ENCODE measurements at places on chromosomes 16 and 17. TPM values are rescaled to one million over a fixed set of nuclear protein-coding genes. Genes with fewer than 3 reads are reported as not detected.

- DNase-seq = no peak
Observed at GRCh38 chr16:64952177-64952576, 169.7 kb downstream of the CDH11 start.

DNA sequence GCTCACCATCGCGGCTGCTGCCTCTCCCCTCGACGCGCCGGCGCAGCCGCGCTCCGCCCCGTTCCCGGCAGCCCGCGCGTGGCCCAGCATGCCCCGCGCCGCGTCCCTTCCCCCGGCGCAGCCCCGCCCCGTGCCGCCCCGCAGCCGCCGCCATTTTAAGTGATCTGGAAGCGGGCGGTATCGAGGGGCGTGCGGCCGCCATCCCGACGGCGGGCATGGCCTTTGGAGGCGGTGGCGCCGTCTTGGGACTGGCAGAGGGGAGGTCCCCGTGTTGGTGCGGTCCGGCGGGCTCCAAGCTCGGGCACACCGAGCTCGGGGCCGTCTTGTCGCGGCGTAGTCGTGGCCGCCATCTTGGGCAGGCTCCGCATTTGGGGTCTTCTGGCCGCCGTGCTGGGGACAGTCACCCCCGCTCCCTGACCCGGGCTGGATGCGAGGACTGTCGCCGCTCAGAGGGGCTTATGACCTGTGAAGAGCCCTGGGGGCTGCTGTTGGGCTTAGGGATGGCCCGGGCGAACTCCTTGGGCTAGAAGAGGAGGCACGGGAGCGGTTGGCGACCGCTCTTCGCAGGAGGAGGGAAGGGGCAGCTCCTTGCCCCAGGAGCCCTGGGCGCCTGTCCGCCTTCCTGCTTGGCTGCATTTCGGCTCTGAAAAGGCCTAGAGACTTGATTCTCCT, at the start of gene ELOB:
Gene ELOB, minus strand, starts transcription at position 50 of the 672 bp plus-strand sequence. Its CDS starts 41 bp downstream, at position 9.
- peak; percentile 88 for DNase-seq

DNA sequence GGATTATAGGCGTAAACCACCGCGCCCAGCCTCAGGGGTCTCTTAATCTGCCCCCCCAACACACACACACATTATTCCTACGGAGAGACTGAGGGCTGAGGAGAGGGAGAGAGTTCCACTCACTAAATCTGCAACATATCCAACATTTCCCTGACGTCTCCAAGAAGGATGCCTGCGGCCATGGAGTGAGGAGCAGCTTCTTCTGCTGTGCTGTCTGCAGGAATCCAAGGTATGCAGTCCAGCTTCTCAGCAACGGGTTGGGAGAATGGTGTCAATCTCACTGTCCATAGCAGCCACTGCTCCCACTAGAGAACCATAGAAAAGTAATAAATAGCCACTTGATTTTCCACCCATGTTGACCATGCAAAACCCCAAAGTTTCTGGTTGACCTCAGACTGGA, 5.1 kb upstream of the PLXDC1 start:
- DNase-seq = no peak

GRCh38 chr17:64572682-64573154, 65.9 kb downstream of the CEP95 start:
- no peak for DNase-seq

GRCh38 chr17:4247971-4248388, 15.8 kb downstream of the ANKFY1 start:
- no peak for DNase-seq

The GRAPL gene
- 9.4 TPM for total RNA-seq

The MFAP4 gene
- total RNA-seq = not detected

The EXOC3L1 gene
- total RNA-seq = 0.36 TPM
